ENCODE measurements at places on chromosomes 16 and 17.

DNA sequence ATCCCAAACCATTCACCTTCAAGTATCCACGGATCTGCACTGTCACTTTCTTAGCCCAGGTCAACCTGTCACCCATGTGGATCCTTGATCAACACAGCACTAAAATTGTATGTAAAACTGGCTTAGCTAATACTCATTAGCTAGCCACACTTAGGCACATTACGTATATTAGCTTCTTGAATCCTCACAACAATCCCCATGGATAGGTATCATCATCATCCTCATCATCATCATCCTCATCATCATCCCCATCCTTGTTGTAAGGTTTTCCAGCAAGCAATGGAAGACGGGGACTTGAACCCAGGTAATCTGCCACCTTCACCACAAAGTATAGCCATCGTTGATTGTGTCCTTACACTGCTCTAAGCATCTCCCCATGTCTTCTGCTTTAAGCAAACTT lies 184.3 kb downstream of the XYLT1 start:
- DNase-seq: no peak

DNA sequence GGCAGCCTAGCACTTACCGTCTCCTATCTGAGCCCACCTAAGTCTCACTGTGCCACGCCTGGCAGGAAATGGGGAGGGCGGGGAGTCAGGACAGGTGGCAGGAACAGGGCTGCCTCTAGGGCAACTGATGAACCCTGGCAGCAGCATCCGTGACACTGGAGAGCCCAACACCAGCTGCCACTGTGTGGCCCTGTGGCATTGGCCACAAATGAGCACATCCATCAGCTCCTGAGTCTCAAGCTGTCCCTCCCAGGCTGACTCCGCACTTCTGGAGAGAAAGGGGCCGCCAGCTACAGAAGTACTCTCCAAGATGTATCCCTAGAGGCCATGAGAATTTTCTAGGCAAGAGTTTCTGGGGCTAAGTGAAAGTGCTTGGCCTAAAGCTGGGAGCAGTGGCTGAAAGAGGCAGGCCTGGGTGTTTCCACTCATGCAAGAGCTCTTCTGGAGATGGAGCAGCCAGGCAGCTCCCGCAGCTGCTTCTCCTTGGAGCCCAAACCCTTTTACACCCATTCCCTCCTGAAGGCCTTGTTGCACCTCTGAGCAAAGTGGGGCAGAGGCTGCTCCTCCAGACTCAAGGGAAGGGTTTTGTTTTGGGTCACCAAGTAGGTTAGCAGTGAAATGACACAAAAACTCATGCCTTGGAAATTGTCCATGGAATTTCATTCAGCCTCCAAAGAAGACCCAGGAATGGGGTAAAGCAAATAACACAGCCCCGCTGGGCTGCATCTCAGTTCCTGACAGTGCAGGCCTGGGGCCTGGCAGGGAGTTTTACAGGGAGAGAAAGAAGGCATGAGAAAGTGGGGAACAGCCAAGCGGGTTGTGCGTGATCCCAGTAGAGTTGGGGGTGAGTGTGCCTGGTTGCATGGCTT lies 25.8 kb downstream of the PEMT start:
- no peak for DNase-seq

DNA sequence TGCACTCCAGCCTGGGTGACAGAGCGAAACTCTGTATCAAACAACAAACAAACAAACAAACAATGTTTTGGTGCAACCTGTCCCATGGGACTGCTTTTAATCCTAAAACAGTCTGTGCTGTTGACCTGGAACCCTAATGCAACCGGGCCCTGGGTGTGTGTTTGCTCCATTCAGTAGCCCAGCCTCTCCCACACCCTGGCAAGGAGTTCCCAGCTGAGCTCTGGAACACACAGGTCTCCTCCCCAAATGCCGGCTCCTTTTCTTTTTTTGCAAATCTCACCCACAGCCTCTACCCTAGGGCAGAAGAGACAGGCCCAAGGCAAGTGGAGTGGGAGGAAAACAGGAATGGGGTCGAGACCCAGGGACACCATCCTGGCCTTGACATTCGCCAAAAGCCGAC lies 29.8 kb upstream of the RASD1 start:
- no peak for DNase-seq

- DNase-seq: no peak
Observed at GRCh38 chr16:8931859-8932258, 31.8 kb downstream of the USP7 start.

- DNase-seq: no peak
Observed at GRCh38 chr16:85359147-85359822, 247.0 kb upstream of the CIBAR2 start.

GRCh38 chr16:414395-415169 lies 10.9 kb upstream of the RAB11FIP3 start:
- DNase-seq: no peak

- no peak for DNase-seq
Observed at GRCh38 chr16:21953541-21953902, 361 bp downstream of the UQCRC2 start.

GRCh38 chr17:66190738-66191592 lies 968 bp downstream of the CEP112 start:
- DNase-seq: no peak

GRCh38 chr17:4364622-4365041 lies 1.8 kb downstream of the UBE2G1 start:
- DNase-seq: no peak

DNA sequence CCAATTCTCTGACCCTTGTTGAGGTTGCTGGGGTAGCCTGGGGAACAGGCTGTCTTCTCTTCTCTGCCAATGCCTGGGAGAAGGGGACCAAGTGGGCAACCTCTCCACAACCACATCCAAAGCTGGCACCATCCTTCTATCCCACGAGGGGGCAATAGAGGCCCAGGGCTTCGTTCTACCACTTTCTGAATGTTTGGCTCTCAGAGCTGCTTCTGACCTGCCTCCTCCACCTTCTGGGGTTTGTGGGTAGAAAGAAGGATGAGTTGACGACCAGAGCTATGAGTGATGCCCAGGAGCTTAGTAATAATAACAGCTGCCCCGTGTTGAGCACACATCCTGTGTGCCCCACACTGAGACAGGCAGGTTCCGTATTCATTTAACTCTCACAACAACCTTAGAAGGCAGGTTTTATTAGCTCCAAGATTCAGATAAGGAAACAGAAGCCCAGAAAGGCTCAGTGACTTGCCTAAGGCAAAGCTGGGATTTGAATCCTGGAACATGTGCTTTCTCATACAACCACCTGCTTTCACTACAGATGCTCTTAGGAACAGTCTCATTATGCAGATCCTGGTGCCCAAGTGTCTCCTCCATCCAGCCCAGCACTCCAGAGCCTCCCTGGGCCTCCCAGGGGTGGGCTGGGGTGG lies 11.1 kb downstream of the TSPOAP1 start:
- DNase-seq: peak; percentile 32

DNA sequence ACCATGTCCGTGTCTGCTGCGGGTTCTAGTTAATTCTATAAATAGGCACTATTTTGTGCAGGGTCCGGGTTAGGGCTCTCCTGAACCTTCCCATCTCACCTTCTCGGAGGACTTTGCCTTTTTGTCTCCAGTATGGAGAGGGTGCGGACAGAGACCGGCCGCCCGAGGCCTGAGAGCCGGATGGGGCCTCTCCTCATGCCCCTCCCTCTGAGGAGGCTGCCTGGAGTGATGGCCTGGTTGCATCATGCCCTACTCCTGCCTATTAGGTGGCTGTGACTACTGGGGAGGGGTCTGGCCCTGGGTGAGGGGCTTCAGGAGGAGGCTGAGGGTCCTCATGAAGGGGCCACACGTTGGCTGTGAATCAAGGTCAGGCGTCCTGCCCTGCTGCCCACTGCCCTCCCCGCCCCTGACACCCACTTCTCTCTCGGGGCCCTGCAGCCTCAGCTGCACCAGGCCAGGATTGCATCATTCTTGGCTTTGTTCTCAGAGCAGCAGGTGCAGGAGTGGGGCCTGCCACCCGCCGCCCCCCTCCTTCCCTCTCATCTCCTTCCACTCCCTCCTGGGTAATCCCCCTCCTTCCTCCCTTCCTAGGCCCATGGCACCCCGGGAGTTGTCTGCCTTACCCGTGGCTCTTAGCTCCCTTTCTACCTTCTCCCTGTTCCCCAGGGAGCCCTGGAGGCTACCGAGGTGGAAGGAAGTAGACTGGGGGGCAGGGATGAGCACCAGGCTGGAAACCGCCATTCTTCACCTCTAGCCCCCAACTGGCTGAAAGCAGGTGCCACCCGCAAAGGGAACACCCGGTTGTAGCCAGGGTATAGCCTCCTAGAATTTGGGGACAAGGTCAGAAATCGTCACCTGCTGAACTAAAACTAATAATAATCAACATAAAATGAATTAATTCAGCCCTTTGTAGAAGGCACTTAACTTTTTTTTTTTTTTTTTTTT lies 12.7 kb upstream of the ARHGAP23 start:
- DNase-seq: peak; percentile 93

DNA sequence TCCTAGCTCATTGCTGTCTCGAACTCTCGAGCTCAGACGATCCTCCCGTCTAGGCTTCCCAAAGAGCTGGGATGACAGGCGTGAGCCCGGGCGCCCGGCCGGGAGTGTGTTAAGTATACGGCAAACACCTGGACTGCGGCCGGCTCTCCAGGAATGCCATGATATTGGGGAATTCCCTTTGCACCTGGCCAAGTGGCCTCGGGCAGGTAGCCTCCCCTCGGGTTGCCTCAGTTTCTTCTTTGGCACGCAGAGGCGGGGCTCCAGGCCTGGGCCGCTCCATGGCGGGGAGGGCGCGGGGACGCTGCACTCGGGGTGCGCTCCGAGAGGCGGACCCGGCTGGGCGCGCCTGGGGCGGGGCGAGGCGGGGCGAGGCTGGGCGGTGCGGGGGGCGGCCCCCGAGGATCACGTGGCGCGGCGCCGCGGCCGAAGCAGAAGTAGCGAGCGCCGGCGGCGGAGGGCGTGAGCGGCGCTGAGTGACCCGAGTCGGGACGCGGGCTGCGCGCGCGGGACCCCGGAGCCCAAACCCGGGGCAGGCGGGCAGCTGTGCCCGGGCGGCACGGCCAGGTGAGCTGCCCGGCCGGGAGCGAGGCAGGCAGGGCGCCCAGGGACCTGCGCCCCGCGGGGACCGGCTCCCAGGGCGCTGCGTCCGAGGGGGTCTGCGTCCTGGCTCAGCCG lies at the start of gene PLCG2:
TSS of gene PLCG2 (plus strand) at position 431 of the 675 bp plus-strand sequence. CDS start 6,699 bp downstream, outside the sequence.
- peak; percentile 31 for DNase-seq

- no peak for DNase-seq
Observed at GRCh38 chr16:22710326-22710725, 103.6 kb upstream of the HS3ST2 start.

- no peak for DNase-seq
Observed at GRCh38 chr16:4591706-4592470, 22.8 kb downstream of the UBALD1 start.

GRCh38 chr17:82457929-82458178 lies 687 bp upstream of the NARF start:
- DNase-seq: no peak

GRCh38 chr16:74521691-74522090 lies 85.2 kb downstream of the GLG1 start:
- no peak for DNase-seq

DNA sequence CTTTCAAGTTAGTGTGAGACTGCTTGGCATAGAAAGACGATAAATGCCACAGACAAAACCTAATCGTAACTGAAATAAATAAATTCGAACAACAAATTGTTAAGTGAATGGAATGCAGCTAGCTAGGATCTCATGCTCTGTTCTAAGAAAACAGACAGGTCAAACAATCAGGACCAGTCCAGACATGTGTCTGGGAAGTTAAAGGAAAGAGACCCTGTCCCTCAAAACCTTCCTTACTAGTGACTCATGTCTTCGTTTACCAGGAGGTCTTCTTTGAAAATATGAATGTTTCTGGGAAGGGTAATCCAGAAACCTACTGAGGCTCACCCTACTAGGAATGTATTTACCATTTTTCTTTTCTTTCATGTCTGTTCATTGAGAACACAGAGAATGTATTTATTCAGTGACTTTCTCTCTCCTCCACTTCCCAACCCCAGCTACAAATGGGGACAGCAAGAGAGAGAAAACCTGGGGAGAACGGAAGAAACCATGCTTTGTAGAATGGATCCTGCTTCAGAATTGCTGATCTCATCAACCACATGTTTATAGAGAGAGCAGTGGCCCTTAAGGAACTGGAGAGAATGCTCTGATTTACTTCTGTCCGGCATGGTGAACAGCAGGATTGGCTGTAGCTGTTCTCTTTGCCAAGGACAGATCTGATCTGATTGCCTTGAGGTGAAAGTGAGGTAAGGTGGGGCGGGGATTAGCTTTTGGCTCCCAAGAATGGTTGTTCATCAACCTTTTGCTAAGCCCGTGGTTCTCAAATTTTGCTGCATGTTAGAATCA lies 39.4 kb upstream of the DHX8 start:
- DNase-seq: no peak

DNA sequence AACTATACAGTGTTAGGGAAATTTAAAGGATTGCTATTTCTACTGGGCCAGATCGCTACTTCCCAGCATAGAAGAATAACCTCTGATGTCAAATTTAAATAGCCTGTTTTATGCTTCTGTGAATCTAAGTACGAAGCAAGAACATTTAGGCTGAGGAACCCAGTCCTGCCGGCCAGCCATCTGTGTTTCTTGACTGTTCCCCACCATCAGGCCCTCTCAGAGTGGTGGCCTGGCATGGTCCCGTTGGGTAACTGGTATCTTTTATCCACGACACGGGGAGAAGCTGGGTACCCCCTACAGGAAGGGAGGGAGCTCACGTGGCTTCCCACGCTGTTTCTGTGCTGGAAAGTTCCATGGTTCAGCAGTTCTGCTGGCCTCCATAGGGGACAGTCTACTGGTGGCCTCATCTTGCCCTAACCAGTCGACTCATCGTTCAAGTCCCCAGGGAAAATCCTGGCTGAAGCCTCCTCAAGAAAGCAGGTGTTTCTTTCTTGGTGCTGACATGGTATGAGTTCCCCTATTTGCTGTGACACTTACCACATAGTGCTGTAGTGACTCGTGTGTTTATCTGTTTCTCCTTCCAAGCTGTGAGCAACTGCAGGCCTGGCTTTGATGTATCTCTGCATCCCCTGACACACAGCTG lies 201.7 kb upstream of the NLRP1 start:
- DNase-seq: no peak

DNA sequence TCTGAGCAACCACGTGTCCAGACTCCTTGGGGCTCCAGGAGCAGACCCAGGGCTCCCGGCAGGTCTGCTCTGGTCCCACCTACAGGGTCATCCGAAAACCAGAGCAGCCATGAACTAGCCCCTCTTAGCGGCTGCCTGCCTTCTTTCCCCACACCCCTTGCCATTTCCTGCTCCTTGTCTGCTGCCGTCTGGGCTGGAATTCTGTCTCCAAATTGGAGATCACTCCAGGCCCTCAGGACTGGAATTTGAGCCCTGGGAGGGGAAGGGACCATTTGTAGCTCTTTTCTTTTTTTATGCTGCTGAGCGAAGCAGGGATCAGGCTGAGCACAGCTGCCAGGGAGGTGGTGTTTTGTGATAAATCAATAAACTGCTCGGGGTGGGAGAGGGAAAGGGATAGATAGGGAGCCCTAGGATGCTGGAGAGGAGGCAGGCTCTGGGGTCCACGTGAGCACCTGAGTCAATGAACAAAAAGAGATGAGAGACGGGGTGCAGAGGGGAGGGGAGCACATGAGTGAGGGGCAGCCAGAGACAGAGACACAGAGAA lies 257.5 kb downstream of the ENGASE start:
- no peak for DNase-seq

GRCh38 chr17:56935461-56935860 lies 21.6 kb upstream of the TRIM25 start:
- no peak for DNase-seq

GRCh38 chr16:12271006-12271405 lies 294.5 kb downstream of the SNX29 start:
- DNase-seq: peak; percentile 44
